ENCODE measurements at places on chromosomes 2 and 18.
A peak's percentile ranks its signal among the peaks of the same experiment; 100 is the strongest.

DNA sequence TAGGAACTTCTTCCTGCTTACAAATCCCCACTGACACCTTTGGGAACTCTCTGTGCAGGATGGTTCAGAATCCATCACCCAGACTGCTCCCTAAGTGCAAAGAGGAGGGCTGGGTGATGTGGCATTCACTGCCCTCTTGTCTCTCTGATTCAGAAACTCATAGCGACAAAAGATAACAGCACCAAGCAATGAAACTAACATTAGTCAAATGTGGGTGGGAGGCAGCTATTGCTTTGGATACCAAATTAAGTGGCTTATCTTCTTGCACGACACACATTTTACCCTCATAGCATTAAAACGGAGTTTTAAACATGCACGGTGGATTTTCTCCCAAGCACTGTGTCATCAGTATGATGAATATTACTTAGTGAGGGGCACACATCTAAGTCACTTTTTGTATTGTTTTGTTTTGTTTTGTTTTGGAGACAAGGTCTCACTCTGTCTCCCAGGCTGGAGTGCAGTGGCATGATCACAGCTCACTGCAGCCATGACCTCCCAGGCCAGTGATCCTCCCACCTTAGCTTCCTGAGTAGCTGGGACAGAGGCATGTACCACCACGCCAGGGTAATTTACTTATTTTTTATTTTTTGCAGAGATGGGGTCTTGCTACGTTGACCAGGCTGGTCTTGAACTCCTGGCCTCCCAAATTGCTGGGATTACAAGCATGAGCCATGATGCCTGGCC, 40.9 kb upstream of the NEB start:
- no peak for DNase-seq

GRCh38 chr18:58341916-58342315, 287.0 kb downstream of the ALPK2 start:
- no peak for DNase-seq

DNA sequence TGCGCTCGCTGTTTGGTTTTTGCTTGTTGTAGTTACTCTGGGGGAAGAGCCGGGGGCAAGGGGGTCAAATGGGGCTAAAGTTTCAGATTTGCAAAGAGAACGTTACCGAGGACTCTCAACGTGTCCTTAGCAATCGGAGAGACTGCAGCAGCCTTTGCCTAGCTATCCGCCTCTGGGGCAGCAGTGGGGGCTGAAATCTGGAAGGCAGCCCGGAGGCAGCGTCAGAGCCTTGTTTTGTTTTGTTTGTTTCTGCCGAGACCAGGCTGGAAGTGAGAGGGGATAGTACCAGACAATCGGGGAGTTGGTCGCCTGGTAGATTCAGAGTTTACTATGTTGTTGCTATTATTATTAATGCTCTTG, 1.2 kb downstream of the CDH20 start:
- DNase-seq = no peak

- no peak for DNase-seq
These were observed 15.8 kb upstream of the HES6 start for GRCh38 chr2:238255636-238256035.

- peak; percentile 78 for DNase-seq
These were observed 126.0 kb downstream of the OSBPL1A start for GRCh38 chr18:24271381-24272228.

GRCh38 chr2:18282026-18282425, 278.4 kb downstream of the RDH14 start:
- DNase-seq = no peak

GRCh38 chr2:13560322-13560721, 843.6 kb downstream of the TRIB2 start:
- DNase-seq = no peak

- no peak for DNase-seq
These were observed 12.3 kb downstream of the CROCC2 start for GRCh38 chr2:240918258-240919091.

DNA sequence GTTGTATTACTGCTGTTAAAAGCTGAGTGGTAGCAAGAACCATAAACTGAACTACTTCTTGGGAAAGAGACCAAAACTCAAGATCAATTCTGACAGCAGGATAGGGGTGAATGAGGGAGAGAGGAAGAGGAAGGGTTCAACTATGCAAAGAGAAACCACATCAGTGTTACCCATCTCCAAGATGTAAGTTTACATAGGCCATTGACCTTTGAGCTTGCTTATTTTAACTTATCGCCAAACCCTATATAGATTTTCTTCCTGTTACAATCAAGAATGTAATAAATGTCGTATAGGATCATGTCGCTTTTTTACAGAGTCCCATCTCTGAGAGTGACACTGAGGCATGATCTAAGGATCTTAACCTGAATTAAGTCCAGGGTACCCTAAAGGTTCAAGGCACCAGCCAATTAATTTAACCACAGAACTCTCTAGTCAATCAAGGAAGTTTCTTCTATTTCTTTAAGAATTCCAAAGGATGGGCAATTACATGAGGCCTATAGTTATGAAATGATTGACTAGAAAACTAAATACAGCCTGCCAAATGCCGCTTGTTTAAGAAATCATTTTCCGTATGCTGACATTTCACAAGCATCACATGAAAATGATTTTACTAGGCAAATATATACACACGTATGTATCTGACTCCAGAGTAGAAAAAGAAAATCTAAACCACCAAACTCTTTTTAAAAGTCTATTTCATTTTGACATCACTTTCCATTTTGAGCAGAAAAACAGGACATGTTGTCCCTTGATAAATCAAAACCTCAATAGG, 11.8 kb downstream of the RND3 start:
- DNase-seq = no peak

- no peak for DNase-seq
These were observed 4.0 kb downstream of the HES6 start for GRCh38 chr2:238235856-238236255.

- no peak for DNase-seq
These were observed 171.9 kb downstream of the THADA start for GRCh38 chr2:43423941-43424261.

DNA sequence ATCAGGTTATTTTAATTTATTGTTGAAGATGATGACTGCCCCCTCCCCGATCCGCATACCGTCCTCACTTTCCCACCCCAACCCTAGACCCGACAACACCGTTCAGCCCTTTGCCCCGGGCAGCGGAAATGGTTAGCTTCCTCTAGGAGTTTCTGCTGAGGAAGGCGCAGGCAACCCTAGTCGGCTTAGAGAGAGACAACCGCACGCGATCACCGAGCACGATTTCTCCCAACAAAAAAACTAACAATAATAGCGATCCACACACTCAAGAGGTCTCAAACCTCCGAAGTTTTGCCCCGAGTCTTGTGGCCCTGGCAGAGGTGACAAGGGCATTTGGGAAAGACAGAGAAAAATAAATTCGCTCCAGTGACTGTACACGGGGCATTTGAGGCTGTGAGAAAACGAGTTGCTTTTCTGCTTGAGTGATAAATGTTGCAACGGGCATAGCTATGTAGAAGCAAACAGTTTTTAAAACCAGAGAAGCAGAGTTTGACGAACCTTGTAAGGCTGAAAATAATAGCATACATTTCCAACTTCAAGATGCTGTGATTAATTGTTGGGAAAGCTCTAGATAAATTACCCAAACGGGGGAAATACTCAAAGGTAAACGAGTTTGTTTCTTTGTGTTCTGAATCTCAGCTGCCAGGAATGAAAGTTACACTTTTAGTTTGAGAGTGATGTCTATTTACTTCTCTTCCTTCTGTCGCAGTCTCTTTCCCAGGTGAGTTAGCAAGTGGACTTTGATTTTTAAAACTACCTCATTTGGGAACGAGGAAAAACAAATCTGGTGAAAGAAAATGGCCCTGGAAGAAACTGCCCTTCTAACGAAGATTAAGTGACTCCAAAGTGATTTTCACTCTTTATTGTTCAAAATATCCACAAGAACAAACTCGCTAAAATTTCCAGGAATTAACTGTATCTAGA, 11.0 kb upstream of the SIX3 start:
- peak; percentile 25 for DNase-seq

GRCh38 chr2:119856469-119856901, 96.8 kb downstream of the PTPN4 start:
- DNase-seq = no peak

DNA sequence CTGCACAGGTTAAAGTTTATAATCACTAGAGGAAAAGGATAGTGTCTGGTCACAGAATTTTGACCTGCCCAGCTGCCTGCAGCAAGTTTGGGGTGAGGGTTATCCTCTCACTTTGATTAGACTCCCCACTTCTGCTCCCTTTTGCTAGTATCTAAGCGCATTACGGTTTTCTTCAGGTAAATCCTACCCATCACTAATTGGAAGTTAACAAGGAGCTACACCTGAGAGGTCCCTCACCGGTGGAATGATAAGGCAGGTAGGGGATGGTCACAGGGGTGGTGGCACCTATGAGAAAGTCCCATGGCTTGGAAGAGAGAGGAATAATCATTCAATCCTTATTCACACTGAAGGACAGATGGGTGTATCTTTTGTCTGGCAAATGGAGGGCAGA, 7.6 kb downstream of the BCL2 start:
- no peak for DNase-seq

DNA sequence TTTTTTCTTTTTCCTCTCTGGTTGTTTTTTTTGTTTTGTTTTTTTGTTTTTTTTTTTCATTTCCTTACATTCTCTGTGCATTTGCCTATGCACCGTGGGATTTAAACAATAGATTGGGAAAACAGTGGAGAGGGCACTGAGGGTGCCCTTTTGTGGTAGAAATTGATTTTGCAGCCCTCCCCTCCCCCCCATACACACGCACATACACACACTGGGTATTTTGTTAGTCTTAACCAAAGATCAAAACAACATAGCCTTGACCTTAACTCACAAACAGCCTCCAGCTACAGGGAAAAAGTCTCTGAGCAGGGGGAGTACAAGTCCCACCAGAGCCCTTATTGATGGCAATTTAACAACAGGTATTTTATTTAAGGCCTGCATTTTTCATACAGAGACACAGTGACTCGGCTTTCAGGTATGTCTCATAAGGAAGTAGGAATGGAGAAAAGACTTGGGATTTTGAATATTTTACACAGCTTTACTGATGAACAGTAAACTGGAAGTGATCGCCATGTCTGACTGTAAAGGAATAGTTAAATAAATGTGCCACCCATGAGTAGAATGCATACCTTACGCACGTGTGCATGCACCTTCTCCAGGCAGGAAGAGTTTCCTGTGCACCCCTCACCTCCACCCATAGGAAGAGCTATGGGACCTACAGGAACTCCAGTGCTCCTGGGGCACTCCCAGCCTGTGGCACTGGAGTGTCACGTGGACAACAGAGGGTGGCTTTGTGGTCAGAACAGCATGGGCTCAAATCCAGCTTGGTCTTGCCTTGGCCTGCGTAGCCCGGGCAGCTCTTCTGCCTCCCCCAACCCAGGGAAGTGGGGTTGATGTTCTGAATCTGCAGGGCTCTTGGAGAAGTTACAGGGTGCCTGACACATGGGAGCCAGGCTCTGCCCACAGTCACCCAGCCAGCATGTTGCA, 266.4 kb downstream of the ANAPC1 start:
- DNase-seq = peak; percentile 50

DNA sequence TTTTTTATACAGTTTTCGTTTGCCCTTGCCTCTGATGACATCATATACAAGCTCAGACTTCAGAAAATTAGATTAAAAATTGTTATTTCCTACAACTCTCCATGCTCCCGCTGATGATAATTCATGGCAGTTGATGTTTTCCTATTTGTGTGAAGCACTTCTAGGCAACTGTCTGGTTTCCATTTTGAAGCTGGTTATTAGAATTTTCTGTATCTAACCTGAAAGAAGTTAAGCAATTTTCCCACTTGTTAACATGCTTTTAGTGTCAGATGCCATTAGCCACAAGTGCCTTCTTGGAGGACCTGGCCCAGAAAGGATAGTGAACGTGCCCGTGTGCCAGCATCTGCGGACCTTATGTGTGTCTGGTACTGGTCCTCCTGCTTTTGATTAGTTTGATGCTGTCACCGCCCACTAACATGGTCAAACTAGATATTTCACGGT, 347.6 kb upstream of the RAB12 start:
- no peak for DNase-seq

DNA sequence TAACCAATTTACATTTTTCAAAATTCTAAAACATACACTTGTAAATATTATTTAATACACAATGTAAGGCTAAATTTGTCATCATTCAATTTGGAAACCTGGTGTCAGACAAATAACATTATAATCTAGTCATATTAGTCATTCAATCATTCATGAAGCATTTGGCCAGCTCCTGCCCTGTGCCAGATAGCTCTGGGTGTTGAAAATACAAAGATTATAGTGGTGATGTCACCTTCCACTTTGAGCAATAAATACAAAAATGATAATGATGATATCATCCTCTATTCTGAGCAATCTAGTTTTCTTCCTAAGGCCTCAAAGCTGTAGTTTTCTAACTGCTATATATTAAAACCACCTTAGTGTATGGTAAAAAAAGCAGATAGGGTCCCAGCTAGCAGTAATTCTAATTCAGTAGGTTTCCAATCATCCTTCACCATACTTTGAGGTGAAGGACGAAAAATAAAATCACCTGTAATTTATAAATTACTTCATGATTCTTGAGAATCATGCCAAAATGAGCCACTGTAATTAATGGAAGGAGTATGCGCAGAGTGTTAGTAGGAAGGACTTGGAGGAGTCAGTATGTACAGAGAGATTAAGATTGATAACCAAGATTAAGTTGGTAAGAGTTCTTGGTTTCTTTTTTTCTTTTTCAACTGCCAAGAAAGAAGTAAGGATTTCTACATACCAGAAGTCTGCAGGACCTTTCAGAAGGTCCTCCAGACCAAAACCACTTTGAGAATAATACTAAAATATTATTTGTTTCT, 23.2 kb downstream of the MEMO1 start:
- peak; percentile 78 for DNase-seq

GRCh38 chr2:12455661-12456060, 261.1 kb upstream of the TRIB2 start:
- no peak for DNase-seq

DNA sequence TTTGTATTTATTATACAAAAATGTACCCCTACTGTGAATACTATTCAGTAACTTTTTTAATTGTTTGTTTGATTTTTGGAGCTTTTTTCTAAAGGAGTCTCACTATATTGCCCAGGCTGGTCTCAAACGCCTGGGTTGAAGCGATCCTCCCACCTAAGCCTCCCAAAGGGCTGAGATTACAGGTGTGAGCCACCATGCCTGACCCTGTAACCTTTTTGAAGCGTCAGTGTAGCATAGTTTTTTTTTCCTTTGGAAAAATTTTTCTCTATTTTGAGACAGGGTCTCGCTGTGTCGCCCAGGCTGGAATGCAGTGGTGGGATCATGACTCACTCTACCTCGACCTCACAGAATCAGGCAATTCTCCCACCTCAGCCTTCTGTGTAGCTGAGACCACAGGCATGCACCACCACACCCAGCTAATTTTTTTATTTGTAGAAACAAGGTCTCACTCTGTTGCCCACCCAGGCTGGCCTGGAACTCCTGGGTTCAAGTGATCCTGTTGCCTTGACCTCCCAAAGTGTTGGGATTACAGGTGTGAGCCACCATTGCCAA, 2.0 kb downstream of the GMCL1 start:
- peak; percentile 34 for DNase-seq

DNA sequence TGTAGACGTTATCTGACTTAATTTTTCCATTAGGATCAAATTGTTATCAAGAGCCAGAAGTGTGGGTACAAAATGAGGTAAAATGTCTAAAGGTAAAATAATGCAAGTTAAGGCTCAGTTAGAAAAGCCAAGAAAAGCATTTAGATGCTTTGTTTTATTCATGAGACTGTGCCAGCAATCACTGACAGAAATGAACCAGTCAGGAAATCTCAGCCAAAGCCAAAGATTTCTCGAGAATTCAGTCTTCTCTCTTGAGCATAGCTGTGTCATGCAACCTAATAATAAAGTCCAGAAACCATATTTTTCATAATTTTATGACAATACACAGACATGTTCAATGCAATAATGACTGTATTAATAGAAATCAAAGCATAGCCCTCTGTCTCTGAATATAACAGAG, 43.5 kb upstream of the ZNF397 start:
- no peak for DNase-seq

Measured in EL (cell line).